Vagina (tissue), 2 donors: ENCODE measurements at places on chromosomes 13 and 19.

DNA sequence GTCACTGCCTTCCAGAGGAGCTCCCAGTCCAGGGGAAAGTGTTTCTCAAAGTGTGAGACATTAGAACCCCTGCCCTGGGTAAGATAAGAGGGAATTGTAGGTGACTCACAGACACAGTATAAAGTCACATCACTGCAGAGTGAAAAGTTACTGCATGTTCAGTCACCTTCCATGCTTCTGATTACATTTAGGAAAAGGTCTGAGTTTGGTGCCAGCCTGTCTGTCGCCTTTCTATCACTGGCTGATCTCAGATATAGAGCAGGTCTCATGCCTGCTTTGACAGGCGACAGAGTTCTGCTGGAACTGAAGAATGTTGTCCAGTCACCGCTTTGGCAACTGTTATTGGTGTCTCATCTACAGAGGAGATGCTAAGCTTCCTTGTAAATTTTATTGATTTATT lies 1078.6 kb downstream of the UQCRFS1 start:
- no peak for DNase-seq

DNA sequence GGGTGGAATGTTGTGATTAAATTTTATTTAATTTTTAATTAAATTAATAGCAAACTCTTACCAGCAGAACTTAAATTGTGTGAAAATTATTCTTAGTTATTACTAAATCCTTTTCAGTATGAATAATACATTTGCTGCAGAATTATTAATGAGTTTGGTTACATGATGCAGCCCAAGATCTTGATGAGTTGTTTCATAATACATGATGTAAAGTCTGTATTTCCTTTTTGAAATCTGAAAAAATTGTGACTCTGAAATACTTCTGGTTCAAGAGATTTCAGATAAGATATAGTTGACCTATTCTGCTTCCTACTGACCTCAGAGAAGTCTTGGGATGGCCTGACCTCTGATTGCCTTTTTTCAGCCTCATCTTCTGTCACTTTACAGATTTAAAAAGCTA lies 11.1 kb downstream of the SAE1 start:
- no peak for DNase-seq

DNA sequence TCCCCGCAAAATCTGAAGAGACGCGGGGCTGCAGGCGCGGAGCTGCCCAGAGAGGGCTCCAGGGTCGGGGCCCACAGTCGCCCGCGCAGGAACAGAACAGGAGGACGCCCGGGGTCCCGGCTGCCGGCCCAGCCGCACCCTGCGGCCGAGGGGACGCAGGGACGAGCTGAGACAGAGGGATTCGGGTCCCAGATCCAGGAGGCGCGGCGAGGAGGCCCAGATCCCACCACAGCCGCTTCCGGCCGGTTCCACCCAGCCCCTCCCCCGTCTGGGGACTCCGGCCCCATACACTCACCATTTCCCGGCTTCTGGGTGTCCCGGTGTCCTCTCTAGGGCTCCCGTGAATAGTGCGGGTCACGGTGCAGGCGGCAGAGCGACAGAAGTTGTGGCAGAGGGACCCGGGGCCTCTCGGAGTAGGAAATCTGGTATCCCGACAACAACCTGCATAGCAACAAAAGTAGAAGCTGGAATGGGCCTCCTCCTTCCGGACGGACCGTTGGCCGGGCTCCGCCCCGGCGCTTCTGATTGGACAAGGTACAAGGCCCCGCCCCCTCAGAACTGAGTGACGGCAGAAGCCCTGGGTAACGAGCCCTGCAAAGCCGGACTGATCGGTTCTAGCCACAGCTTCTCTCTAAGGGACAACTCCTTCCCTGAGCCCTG lies at the start of gene ZNF20:
Gene ZNF20 (minus strand): TSS at position 466 of the 660 bp plus-strand sequence. CDS start 168 bp downstream, at position 298.
- DNase-seq: peak; percentile 97

DNA sequence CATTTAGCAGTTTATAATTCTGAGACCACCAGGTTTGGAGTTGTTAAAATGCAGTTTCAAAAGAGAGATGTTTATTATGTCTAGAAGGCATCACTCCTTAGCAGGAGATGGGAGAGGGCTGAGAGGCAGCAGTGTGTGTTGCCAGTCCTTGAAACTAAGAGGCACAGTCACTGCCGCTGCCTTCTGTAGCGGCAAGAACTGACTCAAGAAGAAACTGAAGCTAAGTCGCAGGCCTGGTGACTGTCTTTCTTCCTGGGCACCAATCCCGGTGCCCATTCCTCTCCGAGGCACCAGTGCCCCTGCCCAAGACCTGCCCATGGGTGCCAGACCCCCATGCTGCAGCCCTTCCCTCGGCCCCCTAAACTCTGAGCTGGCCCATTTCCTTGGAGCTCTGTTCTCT lies 20.1 kb downstream of the N4BP2L1 start:
- no peak for DNase-seq

GRCh38 chr19:4059891-4060620 lies 6.6 kb downstream of the ZBTB7A start:
- DNase-seq: peak; percentile 87

DNA sequence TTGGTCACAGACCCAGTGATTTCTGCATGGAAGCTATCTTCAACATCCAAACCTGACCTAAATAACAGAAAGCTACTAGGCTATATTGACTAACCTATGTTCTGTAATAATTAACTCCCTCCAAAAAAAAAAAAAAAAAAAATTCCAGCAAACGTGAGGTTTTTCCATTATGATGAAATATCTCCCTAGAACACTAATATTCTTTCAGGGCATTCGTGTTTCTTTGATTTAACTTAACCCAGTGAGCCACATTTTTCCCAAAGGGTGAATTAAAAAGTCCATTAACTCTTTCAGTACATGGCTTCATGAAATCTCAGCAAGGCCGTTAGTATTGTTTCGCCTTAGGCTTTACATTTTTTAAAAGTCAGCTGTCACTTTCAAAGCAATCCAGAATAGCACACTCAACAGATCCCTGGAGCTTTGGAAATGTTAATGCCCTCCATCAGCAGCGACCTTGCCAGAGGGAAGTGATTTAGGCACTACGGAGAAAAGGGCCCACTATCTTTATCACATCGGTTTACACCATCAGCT lies 175.8 kb downstream of the DCT start:
- no peak for DNase-seq

- no peak for DNase-seq
These were observed 259.0 kb downstream of the NALCN start for GRCh38 chr13:101157261-101157660.

DNA sequence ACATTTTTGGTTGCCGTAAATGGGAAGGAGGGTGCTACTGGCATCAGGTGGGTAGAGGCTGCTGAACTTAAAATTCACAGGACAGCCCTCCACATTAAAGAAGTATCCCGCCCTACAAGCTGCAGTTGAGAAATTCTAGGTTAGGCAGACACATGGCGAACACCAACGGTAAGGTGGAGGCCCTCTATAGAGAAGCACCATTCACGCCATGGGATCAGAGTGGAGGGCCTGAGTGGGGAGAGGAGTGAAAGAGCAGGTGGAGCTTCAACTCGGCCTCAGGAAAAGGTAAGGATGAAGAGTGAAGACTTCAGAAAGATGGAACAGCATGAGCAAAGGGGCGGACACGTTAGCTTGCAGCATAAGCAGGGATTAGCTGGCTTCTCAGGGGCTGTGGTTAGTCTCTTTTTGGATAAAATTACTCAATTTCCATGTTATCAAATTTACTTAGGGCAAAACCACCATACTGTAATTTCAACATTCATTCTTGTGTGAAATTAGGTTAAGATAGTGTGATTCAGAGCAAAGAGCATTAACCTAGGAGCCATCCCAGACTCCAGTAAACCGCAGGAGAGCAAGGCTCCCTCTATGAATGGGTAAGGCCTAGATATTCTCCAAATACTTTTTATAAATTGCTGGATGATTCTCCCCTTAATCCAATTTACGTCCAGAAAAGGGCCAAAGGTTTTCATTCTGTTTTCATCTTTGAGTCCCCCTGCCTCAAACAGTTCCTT lies 1.2 kb downstream of the EEF1AKMT1 start:
- DNase-seq: no peak

DNA sequence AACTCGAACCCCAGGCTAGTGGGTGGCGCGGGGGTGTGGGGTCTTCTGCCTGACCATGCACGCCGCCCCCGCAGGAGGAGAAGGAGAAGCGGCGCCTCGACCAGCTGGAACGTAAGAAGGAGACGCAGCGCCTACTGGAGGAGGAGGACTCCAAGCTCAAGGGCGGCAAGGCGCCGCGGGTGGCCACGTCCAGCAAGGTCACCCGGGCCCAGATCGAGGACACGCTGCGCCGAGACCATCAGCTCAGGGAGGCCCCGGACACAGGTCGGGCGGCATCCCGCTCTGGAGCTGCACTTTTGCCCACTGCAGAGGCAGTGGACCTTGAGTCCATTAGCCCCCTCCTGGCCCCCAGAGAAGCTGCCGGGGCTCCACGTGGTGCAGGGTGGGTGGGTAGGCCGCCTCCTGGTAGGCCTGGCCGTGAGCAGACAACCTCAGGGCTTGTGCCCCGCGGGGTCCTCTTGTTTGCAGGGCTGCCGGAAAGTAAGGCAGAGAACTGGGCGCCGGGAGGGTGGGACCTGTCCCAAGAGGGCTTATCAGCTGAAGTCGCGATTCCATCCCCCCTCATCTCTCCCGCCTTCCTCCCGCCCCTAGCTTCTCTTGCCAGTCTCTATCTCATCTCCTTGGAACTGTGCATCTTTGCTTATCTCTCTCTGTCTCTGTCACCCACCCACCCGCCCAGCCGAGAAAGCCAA lies 9.9 kb downstream of the CCDC124 start:
- DNase-seq: no peak

DNA sequence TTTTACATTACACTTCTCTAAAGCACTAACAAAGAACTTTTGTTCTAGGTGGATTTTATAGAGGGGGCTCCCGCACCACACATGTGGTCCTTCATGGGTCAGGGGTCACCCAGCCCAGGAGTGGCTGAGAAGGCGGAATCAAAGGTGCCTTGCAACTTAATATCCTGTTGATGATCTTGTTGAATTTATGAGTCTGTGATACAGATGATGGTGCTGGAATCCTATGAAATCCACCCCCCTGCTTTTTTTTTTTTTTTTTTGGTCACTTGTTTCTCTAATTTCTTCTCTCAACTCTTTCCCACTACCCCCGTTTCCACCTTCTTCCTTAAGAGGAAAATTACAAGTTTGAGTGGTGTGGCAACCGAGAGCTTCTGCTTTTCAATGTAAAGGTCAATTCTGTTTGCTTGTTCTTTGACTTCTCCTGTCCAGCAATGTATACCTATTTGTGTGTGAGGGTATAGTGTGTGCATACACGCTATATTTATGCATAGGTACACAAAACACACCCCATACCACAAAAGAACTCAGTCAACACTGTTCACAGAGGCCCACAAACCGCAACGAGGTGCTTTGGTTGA lies 4.2 kb upstream of the ZIC2 start:
- no peak for DNase-seq

- DNase-seq: no peak
These were observed 19.4 kb upstream of the GPR18 start for GRCh38 chr13:99277629-99278028.

DNA sequence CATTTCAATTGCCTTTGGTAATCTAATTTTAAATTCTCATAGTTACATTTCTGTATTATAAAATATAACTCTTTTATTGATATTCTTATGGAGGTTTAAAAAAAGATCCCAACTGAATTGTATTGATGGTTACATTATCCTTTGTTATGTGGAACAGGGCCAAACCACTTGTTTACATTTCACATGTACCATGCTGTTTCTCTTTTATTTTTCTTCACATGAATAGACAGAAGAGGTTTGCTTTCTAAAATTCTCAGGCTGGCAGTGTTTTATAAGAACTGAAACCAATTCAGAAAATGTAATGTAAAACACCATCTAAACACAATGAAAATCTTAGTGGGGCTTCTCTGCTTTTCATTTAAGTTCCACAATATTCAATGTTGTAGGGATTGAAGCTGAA lies 122.5 kb downstream of the GPC5 start:
- no peak for DNase-seq

DNA sequence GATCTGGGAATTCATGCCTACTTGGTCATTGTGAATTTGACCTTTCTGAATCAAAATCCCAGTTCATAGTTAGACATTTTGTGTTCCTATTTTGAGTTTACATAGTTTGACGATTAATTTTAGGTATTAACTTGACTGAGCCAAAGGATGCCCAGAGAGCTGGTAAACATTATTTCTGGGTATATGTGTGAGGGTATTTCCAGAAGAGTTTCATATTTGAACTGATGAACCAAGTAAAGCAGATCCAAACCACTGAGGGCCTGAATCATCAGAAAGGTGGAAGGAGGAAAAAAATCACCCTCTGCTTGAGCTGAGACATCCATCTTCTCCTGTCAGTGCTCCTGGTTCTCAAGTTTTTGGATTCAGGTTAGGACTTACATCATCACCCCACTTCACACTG lies 116.6 kb downstream of the CYSLTR2 start:
- DNase-seq: no peak

DNA sequence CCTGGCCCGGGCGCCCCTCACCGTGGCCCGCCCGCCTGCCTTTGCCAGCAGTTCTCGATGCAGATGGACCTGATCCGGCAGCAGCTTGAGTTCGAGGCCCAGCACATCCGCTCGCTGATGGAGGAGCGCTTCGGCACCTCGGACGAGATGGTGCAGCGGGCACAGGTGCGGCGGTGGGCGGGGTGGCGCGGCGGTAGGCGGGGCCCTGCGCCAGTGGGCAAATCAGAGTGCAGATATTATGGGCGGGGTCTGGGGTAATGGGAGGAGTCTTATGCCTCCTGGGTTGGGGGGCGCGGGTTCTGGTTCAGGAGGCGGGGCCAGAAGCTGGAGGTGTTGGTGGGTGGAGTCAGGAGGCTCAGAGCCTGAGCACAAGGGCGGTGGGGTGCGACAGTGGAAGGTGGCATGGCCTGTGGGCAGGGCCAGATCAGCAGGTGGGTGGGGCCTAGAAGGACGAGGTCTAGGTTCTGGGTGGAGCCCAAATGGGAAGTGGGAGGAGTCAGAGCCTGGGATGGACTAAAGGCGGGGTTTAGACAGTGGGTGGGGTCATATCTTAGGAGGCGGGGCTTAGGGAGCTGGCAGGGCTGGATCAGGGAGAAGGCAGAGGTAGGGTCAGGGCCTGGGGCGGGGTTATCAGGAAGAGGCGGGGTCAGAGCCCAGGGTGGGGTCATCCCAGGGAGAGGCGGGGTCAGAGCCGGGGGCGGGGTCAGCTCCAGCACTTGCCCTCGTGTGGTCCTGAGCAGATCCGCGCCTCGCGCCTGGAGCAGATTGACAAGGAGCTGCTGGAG lies 5.6 kb downstream of the APC2 start:
- no peak for DNase-seq
